ENCODE measurements at places on chromosomes 7 and 10.

GRCh38 chr10:90592638-90593302, 265.1 kb downstream of the HTR7 start:
- DNase-seq = no peak

DNA sequence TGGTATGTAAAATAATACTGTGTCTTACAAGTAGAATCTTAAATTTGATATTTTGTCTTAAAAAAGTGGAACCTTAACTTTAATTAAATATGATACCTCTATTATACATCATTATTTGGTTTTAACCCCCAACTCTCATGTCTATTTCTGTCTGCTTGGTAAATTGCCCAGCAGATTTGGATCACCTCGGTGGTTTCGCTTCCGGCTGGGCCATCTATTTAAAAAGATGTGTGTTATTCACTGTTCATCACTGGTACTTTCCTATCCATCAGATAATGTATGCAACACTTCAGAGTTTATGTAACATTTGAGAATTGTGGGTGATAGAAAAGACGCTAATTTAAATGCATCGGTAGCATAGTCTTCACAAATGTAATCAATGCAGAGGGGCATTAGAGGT, 119.7 kb downstream of the SND1 start:
- no peak for DNase-seq

GRCh38 chr7:69260023-69260422, 338.3 kb upstream of the AUTS2 start:
- DNase-seq = no peak

DNA sequence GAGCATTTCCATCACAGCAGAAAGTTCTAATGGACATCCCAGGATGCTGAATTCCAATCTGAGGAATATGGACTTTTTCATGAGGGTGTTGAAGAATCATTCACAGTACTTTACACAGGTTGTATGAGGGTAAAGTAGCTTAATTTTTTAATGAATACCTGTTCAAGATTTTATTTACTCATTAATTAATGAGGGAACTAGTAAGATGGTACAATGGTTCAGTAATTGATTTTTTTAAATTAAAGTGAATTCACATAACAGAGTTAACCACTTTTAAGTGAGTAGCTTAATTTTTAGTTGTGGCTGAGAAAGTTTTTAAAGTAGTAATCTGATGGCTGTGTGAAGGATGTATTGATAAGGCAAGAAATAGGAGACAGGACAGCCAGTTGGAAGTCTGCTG, 266.5 kb downstream of the GFRA1 start:
- no peak for DNase-seq

DNA sequence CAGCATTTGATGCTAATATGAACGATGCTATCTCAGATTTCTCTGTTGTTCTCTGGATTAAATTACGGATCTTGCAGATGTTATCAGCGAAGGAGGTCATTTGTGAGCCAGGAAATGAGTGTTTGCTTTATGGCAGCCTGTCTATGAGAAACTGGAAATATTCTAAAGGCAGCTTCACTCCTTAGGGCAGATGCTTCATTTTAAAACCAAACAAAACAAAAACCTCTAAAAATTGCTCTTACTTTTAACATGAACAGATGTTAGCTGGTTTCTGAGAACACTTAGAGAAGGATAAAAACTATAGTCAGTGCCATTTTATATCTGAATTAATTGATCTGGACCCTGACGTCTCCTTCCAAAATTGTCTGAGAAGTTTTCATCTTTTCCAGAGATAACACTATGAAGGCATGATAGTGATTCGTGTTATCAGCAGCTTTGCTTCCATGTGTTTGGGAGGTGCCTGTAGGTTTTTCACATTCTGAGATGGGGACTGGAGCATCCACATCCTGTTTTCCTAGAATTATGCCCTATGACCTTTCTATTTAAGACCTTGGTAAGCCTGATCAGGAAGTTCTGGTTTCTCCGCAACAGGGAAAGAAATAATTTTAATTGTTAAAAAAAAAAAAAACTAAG, 53.1 kb downstream of the CPED1 start:
- DNase-seq = no peak

DNA sequence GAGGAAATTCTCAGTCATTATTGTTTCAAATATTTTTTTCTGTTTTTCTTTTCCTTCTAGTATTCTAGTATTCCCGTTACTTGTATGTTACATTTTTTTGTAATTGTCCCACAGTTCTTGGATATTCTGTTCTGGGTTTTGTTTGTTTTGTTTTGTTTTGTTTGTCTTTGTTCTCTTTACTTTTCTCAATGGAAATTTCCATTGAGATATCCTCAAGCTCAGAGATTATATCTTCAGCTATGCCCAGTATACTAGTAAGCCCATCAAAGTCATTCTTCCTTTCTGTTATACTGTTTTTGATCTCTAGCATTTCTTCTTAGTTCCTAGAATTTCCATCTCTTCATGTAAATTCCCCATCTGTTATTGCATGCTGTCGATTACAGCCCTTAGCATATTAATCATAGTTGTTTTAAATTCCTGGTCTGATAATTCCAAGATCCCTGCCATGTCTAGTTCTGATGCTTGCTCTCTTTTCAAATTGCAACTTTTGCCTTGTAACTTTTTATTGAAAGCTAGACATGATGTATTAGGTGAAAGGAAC, 27.8 kb downstream of the GPR37 start:
- no peak for DNase-seq

DNA sequence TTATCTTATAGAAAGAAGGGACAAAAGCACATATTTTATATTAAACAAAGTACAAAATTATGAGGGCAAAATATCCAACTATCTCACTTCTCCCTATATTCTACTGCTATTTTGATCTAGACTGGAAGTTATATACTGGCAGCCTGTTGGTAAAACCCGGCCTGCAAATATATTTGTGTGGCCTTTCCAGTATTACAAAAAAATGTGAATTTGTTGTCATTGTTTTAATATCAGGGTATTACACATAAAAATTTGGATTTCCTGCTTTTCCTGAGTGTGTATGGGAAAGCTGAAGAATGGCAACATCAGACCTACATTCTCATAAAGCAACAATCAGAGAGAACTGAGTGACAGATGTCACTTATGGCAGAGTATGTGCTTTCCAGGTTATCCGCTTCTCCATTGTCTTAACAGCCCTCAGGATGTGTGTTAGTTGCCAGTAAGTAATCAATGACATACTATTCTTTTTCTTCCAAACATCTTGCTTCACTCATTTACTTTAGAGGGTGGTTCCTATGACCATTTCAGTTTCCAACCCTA, 7.3 kb downstream of the SYPL1 start:
- no peak for DNase-seq

DNA sequence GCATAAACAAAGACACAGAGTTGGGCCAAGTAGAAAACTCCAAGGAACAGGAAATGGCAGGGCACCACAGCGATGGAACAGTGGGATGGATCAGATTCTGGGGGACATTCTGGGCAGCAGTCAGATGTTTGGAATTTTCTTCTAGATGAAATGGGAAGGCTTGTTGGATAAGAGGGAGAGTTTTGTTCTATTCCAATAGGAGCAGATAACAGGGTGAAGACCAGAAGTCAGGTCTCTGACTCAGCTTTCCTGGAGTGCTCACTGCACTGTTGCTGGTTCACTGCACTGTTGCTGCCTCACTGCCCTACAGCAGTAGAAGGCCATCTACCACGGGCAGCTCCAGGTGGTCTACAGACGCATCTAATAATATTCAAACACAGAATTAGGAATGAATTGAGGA, 135.6 kb downstream of the ATE1 start:
- DNase-seq = no peak

DNA sequence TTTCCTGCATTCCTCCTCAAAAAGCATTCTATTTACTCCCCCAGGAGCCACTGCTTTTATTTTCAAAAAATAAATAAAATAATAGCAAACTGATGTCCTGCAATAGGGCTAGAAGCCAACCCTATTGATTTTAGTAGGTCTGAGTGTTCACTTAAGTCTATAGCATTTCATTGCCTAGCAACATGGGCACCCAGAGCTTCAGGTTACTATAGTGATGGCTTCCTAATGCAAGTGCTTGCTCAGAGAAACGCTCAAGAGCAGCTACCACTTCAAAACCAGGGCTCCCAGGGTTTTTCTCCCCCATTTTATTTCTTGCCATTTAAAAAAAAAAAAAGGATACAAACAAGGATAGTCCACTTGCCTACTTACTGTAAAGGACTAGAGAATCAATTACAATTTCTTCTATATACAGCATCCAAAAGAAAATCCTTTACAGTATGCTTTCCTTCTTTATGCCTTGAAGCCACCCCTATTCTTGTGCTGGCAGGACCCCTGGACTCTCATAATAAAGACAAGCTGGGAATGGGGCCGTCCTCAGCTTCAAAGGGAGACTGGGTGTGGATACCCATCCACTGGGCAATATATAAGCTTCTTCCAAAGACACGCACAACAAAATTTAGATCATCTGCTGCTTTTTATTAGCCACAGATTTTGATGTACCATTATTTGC, 133.3 kb downstream of the VPS41 start:
- DNase-seq = no peak

DNA sequence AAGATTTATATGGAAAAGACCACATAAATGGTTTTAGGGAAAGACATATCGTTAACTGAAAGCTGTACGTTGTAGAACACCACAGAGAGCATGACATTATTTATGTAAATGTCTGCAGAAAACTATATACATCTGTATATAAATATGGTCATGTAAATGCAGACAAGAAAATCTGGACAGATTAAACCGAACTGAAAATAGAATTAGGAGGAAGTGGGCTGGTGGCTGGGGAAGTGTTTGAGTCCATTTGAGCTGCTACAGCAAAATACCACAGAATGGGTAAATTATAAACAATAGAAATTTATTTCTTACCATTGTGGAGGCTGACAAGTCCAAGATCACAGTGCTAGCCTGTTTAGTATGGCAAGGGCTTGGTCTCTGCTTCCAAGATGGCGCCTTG, 56.3 kb upstream of the USP6NL start:
- no peak for DNase-seq

DNA sequence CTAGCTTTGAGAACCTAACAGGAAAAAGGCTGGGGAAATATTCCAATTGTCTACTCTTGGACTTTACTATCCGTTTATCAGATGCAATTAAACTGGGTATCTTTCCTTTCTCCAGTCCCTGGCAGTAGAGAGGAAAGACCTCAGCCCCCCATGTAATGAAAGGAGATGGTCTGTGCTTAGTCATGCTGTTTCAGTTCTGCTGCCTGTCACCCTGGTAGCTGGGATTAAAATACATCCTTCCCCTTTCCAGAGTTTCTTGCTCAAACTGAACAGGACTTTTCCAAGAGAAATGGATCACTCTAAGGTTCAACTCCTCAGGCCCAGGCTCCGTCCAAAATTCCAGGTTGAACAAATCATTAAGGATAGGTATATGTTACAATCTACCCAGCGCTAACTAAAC, 202.9 kb downstream of the PTEN start:
- no peak for DNase-seq

- no peak for DNase-seq
These were observed 213.9 kb downstream of the BAMBI start for GRCh38 chr10:28891058-28891713.

GRCh38 chr10:124007102-124007772, 86.2 kb downstream of the CHST15 start:
- no peak for DNase-seq

GRCh38 chr7:24894429-24895221, 85.4 kb downstream of the OSBPL3 start:
- no peak for DNase-seq

DNA sequence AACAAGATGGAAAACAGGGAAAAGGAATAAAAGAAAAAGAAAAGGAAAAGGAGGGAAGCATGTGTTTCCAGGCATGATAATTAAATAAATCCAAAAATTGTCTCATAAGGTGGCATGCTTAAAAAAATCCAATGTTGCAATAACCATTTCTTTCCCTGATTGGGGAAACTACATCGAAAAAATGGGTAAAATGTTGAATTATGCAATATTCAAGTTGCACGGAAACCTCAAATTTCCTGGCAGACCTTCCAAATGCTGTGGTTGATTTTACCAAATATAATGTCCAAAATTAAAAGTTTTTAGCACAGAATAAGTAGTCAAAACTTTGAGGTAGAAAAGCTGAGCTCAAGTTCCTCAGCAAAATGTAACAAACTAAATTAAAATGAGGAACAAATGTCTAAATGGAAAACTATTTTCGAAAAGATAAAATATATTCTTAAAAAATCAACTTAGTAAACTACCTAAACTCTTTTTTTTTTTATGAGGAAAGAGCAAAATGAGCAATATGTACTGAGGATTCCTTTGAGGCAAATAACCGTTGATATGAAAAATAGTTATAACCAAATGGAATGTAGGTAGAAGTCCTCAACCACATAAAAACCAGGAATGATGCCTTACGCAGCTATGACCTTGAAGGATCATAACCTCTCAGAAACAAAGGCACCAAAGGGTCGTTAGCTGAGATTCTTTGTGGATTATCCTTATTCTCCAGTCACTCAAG, 52.6 kb downstream of the MACC1 start:
- no peak for DNase-seq

GRCh38 chr10:13047529-13048206, 46.2 kb upstream of the CCDC3 start:
- no peak for DNase-seq

- DNase-seq = no peak
These were observed 167.4 kb downstream of the SKAP2 start for GRCh38 chr7:26696978-26697377.
